Right renal cortex interstitium (tissue), 3 donors: ENCODE measurements at places on chromosomes 6 and 20. TPM values are rescaled to one million over a fixed set of nuclear protein-coding genes. Genes with fewer than 3 reads are reported as not detected.

Gene BANF2
- polyA plus RNA-seq: 0.29 TPM

Gene HMGCLL1
- 3.5 TPM for polyA plus RNA-seq

Gene DACT2
- 16.1 TPM for polyA plus RNA-seq

Gene HLA-DQA2
- 0.34 TPM for polyA plus RNA-seq

Gene PARD6B
- 24.4 TPM for polyA plus RNA-seq

Gene HSPA12B
- 13.0 TPM for polyA plus RNA-seq

Gene TXLNB
- polyA plus RNA-seq: 1.2 TPM

Gene HRH3
- polyA plus RNA-seq: not detected

Gene PACSIN1
- polyA plus RNA-seq: 0.79 TPM

Gene TNNC2
- polyA plus RNA-seq: 0.68 TPM

Gene SPATA25
- polyA plus RNA-seq: 3.2 TPM

Gene ZNF831
- polyA plus RNA-seq: 0.07 TPM

Gene TRMT11
- 39.2 TPM for polyA plus RNA-seq

GRCh38 chr6:92109256-92109655 lies 1310.1 kb downstream of the EPHA7 start:
- no peak for DNase-seq

DNA sequence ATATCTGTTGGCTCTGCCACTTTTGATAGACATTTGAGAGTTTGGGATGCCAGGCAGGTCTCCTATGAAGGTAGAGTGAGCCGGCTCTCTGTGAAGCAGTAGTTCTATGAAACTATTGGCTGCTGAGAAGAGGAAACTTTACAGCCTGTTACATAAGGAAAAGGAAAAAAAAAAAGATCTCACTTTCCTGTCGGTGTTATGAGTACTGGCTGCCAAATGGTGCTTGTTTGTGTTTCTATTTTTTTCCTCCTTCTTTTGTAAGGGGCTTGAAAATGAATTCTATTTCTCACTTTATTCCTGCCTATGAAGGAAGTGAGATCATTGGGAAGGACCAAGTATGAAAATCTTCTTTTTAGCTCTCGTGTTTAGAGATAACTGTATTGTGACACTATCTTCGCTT lies 73.1 kb upstream of the CLDN20 start:
- no peak for DNase-seq

DNA sequence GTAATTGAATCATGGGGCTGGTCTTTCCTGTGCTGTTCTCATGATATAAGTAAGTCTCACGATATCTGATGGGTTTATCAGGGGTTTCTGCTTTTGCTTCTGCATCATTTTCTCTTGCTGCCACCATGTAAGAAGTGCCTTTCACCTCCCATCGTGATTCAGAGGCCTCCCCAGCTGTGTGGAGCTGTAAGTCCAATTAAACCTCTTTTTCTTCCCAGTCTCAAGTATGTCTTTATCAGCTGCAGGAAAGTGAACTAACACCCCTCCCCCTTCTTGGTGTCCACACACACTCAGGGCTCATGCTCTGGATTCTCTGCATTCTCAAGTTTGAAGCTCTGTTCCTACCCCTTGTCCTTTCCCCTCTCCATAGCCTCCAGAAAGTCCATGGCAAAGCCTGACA lies 107.1 kb downstream of the THBS2 start:
- no peak for DNase-seq

- no peak for DNase-seq
Observed at GRCh38 chr6:23174781-23175361, 605.5 kb downstream of the HDGFL1 start.

DNA sequence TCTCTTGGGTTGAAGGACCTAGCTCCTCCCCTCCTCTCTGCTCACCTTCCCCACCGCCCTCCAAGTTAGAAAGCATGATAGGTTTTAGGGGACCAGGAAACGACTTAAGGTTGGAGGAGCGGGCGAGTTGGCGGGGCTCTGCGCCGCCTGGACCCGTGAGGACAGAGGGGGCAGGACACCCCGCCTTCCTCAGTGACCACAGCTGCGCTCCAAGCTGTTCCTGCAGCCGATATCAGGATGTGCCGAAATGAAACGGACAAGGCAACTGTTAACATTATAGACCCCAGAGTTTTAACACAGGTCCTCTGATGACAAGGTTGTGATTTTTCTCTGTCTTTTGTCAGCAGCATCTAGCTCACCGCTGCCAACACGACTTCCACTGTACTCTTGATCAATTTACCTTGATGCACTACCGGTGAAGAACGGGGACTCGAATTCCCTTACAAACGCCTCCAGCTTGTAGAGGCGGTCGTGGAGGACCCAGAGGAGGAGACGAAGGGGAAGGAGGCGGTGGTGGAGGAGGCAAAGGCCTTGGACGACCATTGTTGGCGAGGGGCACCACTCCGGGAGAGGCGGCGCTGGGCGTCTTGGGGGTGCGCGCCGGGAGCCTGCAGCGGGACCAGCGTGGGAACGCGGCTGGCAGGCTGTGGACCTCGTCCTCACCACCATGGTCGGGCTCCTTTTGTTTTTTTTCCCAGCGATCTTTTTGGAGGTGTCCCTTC lies at the start of gene GRM1:
TSS of gene GRM1 (plus strand) at position 212 of the 722 bp plus-strand sequence. CDS start at position 668, 456 bp downstream.
- DNase-seq: no peak

GRCh38 chr6:28586962-28587745 lies 61.5 kb downstream of the GPX5 start:
- peak; percentile 70 for DNase-seq

- DNase-seq: no peak
Observed at GRCh38 chr6:141488488-141488887, 644.2 kb upstream of the GJE1 start.

- no peak for DNase-seq
Observed at GRCh38 chr20:56802805-56803204, 173.7 kb downstream of the TFAP2C start.

DNA sequence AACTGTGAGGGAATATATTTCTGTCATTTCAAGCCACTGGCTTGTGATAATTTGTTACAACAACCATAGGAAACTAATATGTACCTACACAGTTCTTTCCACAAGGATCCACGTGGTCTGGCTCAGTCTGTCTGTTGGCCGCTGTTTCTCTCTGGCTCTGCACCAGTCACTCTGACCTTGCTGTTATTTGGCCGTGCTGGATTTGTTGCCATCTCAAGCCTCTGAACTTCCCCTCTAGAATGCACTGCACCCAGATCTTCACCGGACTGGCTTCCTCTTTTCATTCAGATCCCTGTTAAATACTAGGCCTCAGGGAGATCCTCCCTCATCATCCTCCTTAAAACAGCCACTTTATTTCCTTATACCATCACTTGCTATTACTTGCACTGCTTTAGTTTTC lies 446.8 kb downstream of the TFAP2B start:
- no peak for DNase-seq

DNA sequence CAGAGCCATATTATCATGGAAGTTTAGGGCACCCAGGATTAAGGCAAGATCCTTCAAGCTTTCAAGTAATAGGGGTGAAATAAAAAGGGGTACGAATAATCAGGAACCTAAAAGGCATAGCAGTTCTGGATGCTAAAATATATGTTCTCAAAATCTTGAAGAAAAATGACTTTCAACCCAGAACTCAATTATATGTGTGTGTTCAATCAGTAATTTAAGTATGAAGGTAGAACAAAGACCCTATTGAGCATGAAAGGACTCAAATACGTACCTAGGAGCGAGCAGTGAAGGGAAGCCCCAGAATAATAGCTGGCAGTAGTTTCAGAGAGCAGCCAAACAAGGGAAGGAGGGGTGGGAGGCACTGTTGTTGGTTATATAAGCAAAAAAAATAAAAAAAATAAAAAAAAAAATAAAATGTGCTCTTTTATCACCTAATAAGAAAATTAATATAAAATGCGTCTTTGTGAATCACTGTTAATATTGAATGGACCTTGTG lies 45.4 kb downstream of the MYO6 start:
- no peak for DNase-seq

- no peak for DNase-seq
Observed at GRCh38 chr6:116060572-116061283, at the start of gene FRK. Gene FRK, minus strand, starts transcription at chr6:116060891. Its CDS starts 580 bp downstream, at chr6:116060311.

DNA sequence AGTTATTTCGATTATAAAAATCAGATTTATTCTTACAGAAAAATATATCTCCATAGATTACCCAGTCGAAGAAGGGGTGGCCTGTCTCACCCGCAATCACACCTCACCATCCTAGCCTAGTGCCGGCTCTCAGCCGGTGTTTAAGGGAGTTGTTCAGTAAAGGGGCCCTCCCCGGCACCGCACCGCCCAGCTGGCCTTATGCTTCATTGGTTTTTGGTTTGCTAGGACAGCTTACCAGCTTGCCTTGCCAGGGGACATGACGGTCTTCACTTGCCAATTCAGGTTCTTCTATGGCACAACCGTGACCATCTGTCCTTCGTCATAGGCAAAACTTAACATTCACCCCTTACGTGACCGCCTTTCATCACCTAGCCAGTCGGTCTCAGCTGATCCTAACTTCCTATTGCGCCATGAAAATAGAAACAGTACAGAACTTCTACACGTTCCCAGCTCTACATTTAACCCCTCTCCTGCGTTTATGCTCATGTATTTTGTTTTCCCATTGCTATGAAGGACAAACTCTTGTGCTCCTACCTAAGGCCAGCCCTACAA lies 44.7 kb upstream of the SLC22A16 start:
- no peak for DNase-seq

GRCh38 chr20:33541797-33542196 lies 51.9 kb downstream of the CBFA2T2 start:
- DNase-seq: no peak

DNA sequence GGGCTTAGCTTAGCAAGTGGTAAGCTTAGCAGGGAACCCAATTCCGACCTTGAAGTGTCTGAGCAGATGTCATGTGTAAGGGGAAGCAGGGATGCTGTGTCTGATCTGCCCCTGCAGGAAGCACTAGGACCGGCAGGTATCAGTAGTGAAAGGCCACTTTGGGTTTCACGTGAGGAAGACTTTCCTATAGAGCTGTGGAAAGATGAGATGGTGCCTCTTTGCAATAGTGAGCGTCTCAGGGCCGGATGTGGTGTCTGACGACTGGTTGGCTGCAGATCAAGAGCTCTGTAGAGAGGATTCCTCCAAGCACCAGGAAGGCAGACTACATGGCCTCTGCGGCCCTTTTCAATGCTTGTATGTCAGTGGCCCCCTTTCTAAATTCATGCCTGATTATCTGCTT lies 98.3 kb downstream of the TIAM2 start:
- no peak for DNase-seq

GRCh38 chr6:96900873-96901272 lies 3.2 kb upstream of the NDUFAF4 start:
- no peak for DNase-seq

GRCh38 chr6:43009124-43009523 lies 4.6 kb downstream of the MEA1 start:
- DNase-seq: no peak

DNA sequence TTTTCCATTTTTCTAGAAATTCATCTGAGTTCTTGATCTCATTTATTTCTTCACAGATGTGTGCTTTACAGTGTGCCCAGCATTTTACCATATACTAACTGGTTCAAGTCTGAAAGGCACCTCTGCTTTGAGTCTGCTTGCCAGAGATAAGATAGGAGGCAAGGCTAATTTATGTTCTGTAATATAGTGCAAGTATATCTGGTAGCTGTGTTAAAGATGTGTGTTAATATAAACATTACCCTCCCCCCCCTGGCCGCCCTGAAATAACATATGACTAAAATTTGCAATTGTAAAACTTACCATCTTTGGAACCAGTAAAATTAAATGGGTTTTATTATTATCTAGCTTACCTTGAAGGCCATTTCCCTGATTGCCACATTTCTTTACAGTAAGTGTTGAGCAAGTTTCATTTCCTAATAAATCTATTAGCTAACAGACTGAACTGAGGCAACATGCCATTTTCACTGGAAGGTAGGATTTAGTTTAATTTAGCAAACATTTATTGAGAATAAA lies 2.7 kb downstream of the FBXO9 start:
- no peak for DNase-seq

GRCh38 chr6:47034421-47034820 lies 7.7 kb downstream of the ADGRF1 start:
- DNase-seq: no peak

DNA sequence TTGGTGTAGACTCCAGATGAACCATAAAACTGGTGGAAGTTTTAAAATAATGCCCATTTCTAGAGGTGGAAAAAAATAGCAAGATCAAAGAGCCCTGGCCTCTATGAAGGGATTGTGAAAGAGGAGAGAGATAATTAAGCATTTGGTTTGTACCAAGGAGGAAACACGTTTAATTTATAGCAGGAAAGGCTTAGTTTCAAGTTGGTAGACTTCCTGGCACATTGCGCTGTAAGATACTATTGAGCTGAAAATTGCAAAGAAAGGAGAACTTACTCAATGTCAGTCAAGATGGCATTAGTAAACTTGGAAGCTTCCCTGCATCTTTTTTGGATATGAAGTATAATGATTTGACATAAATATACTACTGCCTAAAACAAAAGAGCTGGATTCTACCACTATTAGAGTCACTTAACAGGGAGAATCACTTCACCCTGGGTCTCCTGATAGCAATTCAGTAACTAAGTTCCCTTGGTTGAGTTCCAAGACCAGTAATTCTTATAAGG lies 24.4 kb downstream of the MARCKS start:
- DNase-seq: no peak

DNA sequence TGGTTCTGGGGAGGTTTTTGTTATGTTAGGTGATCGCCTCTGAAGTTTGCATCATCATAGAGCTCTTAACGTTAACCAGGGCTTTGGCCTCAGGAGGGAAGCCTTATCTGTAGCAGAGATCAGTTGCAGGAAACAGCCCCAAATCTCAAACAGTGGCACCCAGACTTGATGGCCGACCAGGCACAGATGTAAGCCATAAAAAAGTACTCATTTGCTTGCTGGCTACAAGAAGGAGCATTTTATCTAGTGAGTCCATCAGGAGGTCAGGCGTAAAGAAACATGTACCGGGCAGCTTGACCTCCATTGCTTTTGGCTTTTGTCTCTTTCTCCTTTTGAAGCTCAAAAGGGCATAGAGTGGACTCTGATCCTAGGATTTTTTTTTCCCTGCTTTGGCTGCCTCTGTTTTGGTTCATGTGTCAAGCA lies 122.3 kb downstream of the CCDC170 start:
- no peak for DNase-seq

DNA sequence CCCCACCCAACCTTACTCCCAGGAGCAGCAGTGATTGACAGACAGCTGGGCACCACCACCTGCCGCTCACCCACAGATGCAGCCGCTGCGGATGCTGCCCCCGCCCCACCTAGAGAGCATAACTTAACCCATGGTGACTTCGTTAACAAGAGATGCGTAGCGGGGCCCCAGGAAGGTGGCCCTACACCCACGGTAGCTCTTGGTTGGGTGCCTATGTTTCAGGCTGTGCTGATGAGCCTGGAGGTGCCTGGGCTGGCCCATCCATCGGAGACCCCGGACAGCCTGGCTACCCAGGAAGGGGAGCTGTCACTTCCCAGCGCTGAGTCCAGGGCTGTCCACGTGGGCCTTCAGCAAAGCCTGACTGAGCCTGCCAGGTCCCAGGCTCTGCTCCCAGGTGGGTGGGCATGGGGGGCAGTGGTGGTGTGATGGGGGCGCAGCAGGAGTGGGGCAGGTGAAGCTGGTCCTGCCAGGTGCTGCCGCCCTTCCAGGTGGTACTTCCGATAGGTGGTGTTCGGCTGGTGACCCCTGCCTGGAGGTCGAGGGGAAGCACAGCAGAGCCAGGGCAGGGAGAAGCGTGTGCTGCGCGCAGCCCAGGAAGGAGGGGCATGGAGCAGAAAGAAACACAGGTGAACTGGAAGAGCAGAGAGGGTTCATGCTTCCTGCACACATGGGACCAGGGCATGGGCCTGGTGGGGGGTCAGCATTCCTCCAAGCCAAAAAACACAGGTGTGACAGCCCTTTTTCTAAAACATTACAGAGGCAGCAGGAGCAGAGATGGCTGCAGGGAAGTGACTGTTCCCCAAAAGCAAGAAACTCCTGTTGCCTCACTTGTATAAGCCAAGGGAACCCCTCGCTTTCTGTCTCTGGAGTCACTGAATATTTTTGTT lies 56.9 kb downstream of the SYNJ2 start:
- no peak for DNase-seq

GRCh38 chr6:81787313-81788068 lies 35.0 kb upstream of the TENT5A start:
- DNase-seq: no peak
